ENCODE measurements at places on chromosomes 16 and 17.

- no peak for DNase-seq
Measured at GRCh38 chr17:1107777-1108477, 71.9 kb downstream of the ABR start.

GRCh38 chr17:38786372-38786771 lies 13.0 kb downstream of the PIP4K2B start:
- no peak for DNase-seq

GRCh38 chr16:10743227-10743609 lies 424 bp upstream of the NUBP1 start:
- DNase-seq, result no peak

DNA sequence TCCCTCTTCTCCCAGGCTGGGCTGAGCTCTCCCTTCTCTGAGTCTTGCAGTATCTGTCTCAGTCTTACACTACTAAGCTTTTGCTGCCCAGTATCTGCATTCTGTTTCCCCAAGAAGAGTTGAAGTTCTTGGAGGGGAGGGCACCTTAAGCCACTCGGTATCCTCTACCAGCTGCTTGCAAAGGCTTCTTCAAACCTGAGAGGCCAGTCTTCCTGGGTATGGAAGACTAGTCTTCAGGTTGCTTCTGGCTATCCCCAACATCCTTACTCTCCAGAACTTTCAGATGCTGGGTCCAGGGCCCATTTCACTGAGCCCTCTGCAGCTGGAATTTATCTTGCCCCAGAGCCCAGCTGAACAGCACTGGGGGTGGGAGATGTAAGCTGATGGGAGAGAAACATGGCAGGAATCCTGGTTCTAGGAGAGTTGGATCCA lies 20.1 kb downstream of the GP2 start:
- no peak for DNase-seq
